ENCODE measurements at places on chromosomes 2 and 18.

DNA sequence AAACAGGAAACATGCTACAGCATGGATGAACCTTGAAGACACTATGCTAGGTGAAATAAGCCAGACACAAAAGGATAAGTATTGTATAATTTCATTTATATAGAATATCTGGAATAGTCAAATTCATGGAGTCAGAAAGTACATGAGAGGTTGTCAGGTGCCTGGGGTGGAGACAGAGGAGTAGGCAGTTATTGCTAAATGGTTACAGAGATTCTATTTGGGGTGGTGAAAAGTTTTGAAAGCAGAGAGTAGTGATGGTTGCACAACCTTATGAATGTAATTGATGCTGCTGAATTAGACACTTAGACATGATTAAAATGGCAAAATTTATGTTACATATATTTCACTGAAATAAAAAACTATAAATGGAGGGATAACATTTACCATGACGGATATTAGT, 197.4 kb downstream of the VAPA start:
- ATAC-seq = no peak

DNA sequence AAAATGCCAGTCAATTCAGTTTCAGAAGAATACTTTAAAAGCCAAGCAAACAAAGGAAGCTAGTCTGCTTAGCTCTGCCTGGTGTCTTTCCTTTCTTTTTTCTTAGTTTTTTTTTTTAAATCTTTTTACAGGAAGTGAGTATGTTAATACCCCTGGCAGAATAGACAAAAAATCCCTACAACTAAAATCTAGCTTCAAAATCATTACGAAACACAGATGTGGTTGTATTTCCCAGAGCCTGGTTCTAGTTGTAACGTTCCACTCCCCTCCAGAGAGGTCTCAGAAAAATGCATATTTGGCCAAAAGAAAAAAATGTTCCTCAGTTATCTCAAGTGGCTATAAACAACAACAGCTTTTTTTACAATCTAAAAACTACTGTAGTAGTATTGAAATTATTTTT, 202.1 kb upstream of the RND3 start:
- ATAC-seq = no peak

- no peak for ATAC-seq
Observed at GRCh38 chr18:23136326-23137096, 1.2 kb downstream of the CABLES1 start.

DNA sequence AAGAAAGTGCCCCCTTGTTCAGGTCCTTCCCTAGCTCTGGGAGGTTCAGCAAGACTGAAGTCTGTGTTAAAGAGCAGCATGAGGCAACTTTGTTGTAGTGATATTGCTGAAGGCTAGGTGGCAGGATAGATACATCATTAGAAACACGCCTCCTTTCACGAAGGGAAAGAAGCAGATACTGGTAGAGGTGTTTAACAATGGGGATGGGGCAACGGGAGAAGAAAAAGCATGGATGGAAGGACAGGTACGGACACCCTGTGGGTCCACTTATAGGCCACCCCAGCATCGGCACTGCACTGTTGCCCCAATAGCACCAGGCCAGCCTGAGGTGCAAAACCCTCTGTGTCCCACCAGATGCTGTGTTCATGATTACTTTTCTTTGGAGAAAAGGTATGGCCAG, 3.5 kb upstream of the IGFBP5 start:
- ATAC-seq = peak; percentile 56

GRCh38 chr2:232587512-232587911, 37.0 kb downstream of the EIF4E2 start:
- no peak for ATAC-seq

DNA sequence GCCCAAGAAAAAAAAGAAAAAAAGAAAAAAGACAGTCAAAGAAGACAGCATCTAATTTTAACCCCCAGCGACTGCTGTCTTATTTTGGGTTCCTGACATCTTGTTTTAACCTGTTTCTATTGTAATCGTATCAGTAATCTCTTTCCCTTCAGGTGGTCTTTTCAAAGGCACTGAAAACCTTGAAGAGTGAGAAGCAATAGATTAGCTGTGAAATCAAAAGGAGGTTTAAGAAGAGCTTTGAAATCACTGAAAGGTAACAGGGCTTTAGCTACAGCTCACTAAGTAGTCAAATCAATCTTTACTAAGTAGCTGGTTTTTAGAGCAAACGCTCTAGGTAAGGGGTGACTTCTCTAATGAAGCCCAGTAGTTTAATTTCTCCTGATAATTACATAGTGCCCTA, 5.4 kb upstream of the TANC1 start:
- ATAC-seq = no peak

GRCh38 chr2:226909126-226909525, 73.3 kb downstream of the RHBDD1 start:
- no peak for ATAC-seq

DNA sequence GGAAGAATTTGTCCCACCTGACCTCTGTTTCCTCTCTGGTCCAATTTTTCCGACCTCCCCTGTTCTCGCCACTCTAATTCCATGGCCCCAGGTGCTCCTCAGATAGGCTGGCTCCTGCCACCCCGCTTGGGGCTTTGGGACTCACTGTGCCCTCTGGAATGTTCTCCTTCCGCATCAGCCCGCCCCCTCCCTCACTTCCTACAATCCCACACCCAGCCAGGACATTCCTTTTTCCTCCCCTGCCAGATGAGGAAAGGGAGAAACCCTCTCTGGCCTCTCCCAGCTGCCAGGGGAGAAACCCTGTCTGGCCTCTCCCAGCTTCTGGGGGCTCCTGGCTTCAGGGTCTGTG, 3.1 kb upstream of the OR6B2 start:
- peak; percentile 22 for ATAC-seq

- ATAC-seq = no peak
Observed at GRCh38 chr2:137837830-137838229, 126.4 kb upstream of the HNMT start.

DNA sequence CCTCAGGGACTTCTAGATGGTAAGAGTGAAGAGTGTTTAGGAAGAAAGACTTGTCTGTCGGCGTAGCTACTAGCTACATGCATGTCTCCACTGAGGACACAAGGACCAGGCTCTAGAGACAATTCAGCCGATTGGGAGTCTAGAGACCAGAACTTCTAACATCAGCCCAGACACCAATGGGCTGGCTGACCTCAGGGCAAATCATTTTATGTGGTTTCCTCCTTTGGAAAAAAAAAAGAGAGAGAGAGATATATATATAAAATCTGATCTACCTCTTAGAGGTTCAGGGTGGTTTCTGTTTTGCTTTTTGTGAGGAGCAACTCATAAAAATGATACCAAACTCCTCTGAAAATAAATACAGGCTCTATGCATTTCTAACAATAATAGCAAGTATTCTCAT, 212.8 kb downstream of the BCL2 start:
- ATAC-seq = peak; percentile 45

GRCh38 chr2:174012347-174013314, 47.5 kb upstream of the SP3 start:
- ATAC-seq = peak; percentile 74

- peak; percentile 53 for ATAC-seq
Observed at GRCh38 chr2:203909261-203909967, 27.1 kb upstream of the ICOS start.

DNA sequence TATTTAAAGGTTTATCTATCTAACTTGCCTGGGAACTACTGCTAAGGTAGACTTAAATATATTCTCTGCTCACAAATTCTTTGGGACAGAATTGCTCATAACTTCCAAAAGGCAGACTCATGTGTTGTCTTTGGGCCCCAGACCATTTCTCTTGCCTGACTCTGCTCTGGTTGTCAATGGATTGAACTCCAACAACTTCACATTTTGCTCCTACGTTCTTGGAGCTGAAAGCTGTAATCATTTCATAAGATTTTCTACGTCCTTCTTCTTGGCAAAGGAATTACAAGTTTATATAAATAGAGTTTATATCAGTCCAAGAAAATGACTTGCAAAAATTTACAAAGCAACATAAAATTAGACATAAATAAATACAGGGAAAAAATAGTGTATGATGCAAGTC, 32.9 kb upstream of the PPM1B start:
- ATAC-seq = no peak

GRCh38 chr18:4455113-4455811, at the start of gene DLGAP1:
TSS of gene DLGAP1 (minus strand) at chr18:4455307.
- ATAC-seq = no peak

DNA sequence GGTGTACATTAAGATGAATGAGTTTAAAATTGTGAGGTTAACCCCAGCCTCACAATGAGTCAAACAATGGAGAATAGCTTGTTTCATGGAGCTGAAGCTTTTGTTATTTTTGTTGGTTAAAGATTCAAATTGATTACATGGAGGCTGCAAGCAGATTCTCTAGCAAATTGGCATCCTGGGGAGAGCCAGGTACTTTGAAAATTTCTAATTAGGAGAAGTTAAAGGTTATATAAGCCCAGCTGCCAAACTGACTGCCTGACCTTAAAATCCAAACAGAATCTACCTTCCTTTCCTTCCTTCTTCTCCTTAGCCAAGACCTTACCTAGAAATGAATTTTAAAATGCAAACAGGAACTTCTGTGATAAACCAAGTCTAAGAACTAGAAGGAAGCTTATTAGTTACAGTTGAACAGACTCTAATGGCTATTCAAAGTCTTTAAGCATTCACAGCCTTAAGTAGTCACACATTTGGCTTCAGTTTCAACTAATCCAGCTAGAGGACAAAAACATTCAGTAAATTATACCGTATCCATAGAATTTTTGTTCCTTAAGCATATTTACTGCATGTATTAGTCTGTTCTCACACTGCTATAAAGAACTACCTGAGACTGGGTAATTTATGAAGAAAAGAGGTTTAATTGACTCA, 31.5 kb upstream of the PGAP1 start:
- ATAC-seq = no peak
